CD4-positive, alpha-beta memory T cell (primary cell): ENCODE measurements at places on chromosomes 3 and 15. TPM values are rescaled to one million over a fixed set of nuclear protein-coding genes. Genes with fewer than 3 reads are reported as not detected.

The IQCF5 gene
- total RNA-seq: not detected

The ALDH1A3 gene
- not detected for total RNA-seq

- no peak overlapping the region for H3K4me3 ChIP-seq
- no peak for DNase-seq
- H3K4me1 ChIP-seq: no peaks in the 10 kb centered on the region
- peaks cover 40% of the 10 kb centered on the region for H3K36me3 ChIP-seq
Observed at GRCh38 chr3:194431554-194431953, 32.5 kb upstream of the GP5 start.

GRCh38 chr3:187713504-187713903, 11.1 kb upstream of the RTP2 start:
- H3K36me3 ChIP-seq: no peaks in the 10 kb centered on the region
- H3K4me3 ChIP-seq: no peak overlapping the region
- no peaks in the 10 kb centered on the region for H3K27me3 ChIP-seq
- no peak overlapping the region for H3K27ac ChIP-seq
